ENCODE measurements at places on chromosomes 6 and 20.

DNA sequence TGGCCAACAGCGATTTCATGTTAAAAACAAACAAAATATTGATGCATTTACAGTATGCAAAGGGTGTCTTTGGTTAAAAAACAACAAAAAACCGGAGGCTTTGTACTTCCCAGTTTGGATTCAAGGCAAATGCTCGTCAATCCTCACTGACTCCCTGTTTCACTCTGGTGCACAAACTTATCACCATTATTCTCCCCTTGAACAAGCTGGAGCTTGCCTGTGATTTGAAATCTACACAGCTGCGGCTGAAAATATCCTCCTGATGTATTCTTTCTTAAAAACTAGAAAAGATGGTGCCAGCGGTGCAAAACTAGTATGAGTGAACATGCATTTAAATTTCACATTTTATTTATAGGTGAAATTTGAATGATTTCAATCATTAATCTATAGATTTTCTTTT lies 3.3 kb downstream of the PERP start:
- no peak for DNase-seq

DNA sequence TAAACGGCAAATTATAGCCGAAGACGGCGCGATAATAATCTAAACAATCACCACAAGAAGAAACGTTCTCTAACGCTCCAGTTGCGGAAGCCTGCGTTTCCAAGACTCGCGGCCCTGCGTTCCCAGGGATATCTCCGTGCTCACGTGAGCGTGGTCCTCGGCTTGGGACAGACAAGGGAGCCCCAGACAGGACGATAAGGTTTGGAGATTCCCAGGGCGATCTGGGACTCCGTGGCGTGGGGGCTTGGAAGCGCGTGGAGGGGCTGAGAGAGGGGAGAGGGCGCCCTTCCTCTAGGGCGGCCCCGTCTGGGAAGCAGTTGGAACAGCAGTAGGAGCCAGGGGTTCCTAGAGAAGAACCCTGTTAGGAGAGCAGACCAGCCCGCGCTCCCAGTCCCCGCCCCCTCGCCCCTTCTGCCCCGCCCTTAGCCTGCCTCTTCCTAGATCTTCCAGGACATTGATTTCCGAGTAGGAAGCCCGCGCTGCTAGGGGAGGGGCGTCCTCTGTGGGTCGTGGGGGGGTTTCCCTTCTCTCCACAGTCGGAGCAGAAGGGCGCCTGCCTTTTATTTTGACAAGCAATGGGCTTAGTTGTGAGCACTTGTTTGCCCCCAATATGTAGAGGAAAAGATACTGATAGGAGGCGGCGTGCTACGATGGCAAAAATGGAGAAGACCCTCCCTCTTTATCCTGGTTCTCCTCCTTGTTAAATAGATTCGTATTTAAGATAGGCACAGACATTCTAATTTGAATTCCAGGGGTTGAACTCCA lies 10.6 kb downstream of the NRN1 start:
- DNase-seq, result no peak

- DNase-seq, result no peak
These were observed 23.3 kb downstream of the ARFGEF2 start for GRCh38 chr20:48944663-48945297.

DNA sequence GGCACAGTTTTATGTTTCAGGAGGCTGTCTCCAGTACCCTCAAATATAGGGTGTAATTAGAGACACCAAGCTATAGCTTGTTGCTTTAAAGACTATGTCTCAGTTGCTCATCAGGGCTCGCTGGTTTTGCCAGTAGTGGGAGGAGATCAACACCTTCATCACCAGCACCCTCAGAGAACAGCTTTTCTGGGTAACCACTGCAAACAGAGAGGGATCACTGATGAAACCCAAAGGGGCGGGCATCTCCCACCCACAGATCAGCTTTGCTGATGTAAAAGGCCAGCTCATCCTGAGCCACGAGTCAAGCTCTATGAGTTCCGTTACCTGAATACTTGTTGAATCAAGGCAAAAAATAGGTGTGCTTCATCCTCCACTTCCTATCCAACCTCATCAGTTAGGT lies 187.7 kb downstream of the AIG1 start:
- DNase-seq, result no peak

- no peak for DNase-seq
These were observed 1.8 kb downstream of the RIPOR2 start for GRCh38 chr6:24933868-24934401.

DNA sequence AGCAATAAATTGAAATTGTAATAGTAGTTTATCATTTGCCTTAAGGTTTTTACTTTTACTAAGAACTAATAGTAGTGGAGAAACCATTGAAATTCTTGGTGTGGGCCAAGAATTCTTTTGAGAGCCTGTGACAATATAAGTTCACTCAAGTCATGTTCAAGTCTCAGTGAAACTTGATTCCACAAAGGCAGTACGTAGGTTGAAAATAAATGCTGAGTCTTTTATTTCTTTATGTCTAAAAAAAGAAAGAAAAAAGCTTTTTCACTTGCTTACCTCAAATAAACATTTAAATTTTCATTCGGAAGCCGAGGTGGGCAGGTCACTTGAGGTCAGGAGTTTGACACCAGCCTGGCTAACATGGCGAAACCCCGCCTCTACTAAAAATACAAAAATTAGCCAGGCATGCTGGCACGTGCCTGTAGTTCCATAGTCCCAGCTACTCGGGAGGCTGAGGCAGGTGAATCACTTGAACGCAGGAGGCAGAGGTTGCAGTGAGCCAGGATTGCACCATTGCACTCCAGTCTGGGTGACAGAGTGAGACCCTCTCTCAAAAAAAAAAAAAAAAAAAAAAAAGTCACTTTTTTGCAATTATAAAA lies 57.8 kb upstream of the NELFCD start:
- no peak for DNase-seq

DNA sequence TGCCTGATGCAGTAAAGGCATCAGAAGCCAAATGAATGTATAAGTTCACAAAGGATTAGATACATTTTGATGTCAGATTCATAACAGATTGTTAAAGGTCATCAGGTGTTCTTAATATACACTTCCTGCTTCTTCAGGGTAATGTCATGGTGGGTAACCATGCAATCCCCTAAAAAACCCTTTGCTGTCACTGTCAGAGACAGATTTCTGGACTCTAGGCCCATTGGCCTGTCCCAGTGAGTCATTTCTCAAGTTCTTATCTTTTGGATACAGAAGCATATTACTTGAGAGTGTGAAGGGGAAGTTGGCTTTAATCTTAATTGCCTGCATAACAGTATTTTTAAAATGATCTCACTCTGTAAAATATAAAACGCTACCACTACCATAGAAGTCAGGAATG lies 895.6 kb upstream of the MAP3K7 start:
- no peak for DNase-seq

DNA sequence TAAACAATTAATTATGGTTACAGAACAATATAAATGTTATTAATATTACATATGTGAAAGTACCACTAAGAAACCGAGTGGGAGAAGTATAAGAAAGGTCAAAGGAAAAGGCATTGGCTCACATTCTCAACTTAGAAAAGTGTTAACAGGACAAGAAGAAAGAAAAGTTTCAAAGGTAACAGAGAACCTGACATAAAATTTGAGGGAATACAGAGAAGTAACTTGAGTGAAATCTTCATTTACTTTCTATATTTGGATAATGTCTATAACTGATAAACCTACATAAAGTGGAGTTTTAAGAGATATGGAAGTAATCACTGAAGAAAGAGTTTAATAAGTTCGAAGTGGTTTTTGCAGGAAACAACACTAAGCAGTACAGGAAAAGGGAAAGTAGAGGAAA lies 30.1 kb downstream of the REPS1 start:
- DNase-seq, result no peak

DNA sequence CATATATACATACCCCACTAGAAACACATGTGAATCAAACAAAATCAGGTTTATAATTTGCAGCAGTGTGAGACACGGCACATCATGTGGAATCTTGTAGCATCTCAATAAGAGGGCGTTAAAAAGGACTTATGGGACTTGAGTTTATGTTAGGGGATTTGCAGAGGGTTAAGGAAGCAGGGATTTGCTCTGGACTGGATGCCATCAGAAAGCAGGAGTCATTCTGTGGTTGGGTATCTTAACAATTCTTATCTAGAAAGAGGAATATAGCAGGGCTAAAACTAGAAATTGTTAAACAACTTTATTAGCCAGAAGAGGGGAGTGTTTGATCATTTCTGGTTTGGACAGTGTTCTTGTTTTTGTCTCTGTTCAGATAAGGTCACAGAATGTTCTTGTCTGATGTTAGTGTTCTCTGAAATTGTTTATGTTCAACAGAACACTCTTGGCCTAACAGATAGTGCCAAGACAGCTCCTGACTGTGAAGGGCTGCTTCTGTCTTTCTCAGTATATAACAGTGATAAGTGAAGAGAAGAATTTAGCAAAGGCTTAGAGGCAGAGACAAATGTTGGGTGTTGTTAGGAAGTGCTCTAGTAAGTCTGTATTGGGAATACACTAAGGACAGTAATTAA lies 39.2 kb downstream of the LIN28B start:
- DNase-seq, result no peak

- DNase-seq, result no peak
These were observed 7.9 kb downstream of the EPB41L1 start for GRCh38 chr20:36162272-36162966.

DNA sequence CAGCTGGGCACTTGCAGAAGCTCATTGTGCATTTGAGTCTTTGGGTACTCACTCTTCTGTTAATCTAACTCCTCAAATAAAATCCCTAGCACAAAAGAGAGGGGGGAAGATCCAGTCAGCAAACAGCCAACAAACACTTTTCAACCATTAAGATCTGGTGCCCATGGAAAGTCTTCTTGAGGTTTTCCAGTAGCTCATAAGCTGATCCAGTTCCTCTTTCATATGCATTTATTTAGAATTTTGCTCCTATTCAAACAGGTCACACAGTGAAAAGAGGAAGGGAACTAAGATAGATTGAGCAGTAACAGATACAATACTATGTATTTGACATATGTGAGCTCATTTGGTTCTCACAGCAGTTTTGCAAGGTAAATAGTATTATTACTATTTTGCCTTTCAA lies 38.6 kb downstream of the HLA-DPB1 start:
- no peak for DNase-seq

DNA sequence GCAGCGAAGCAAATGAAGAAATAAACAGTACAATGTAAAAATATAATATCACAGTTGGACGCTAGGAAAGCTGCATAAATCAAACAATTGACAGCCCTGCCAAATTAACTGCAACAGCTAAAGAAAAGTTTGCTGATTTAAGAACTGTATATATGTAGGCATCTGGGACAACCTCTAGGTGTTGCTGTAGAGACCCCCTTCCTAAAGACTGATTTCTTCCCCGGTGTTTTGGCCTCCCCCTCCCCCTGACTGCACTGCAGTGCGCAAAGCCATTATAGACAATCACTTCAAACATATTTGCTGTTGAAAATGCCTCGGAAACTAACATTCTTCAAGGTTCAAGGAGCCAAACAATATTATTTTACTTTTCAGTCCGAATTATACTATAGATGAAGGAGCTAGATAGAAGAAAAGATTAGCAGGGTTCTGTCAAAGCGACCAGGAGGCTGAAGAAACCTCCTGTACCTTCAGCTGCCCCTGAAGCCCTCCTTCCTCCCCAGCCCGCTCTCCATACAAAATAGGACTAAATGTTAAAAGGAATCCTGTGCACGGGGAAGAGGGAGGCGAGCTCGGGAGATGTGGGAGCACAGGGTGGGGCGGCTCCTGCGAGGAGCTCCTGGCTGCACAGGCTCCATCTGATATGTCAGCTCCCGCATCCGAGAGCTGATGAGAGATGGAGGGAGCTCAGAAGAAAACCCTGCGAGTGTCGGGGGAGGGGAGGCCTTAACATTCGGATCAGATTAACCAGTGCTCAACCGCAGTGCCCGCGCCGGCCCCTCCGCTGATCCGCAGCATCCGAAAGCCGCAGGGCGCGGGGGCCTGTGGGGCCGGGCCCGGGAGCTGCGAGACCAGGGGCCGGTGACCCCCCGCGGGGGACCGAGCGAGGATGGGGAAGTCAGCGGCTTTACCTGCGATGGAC lies 822 bp downstream of the ELOVL4 start:
- peak; percentile 44 for DNase-seq

DNA sequence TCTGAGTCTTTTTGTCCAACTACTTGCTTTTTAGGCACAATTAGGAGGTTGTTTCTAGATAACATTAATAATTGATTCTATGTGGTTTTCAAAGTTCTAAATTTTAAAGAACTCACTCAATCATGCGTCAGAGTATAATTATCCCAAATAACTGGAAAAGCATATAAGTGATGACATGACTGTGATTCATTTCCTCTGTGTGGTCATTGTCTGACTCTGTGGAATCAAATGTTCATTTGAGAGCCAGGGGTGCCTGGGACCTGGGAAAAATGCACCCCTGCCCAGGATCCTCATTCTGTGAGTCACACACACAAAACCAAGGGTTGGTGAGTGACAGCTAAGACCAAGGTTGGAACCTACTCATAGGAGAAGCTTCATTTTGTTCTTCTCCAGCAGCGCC lies 127.1 kb upstream of the MLIP start:
- no peak for DNase-seq

- no peak for DNase-seq
These were observed 222.8 kb downstream of the UST start for GRCh38 chr6:148969603-148970061.

- no peak for DNase-seq
These were observed 242.2 kb downstream of the HIVEP2 start for GRCh38 chr6:142702501-142703460.

DNA sequence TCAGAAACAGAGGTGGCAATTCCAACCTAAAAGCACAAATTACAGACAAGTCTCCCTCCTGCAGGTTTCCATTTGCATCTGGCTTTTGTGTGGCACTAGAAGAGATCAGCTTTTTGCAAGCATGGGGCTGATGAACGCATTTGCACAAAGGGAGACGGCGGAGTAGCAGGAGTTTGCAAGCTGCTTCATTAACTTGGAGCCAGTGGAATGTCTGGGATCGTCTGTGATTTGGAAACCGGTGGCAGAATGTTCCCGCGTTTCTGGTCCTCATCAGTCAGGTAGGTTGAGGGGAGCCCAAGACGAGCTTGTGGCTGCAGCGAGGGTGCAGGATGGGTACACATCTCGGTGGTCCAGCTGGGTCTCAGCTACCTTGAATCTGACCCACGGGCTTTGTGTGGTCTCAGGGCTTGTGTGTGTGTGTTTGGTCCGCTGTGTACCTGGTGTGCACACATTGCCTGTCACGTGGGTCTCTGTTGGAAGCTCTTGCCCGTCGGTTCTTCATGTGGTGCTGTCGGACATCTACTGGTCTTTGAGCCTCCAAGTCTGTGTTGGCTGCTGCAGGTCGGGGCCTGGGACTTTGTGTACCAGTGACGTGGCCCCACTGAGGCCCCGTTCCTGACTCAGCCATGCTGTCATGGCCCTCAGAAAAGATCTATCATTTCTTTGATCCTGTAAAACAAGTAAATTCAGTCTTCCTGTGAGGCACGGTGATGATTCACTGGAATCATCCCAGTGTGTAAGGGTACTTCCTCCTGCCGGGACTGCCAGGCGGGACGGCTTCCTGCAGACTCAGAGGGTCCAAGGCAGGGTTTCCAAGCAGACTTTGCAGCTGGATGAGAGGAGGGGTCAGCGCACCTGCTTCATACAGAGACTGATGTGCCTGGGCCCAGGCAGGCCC lies 12.4 kb upstream of the MYT1 start:
- no peak for DNase-seq

- DNase-seq, result no peak
These were observed 1.7 kb downstream of the OPRL1 start for GRCh38 chr20:64081624-64081964.

All from hypothalamus (tissue), 51 donors.